ENCODE measurements at places on chromosomes 11 and 22. TPM values are rescaled to one million over a fixed set of nuclear protein-coding genes. Genes with fewer than 3 reads are reported as not detected.

The MOGAT2 gene
- total RNA-seq, result not detected

The PRG3 gene
- not detected for total RNA-seq

The ALG12 gene
- total RNA-seq, result 19.6 TPM

The OR51B5 gene
- not detected for total RNA-seq

The FAM227A gene
- total RNA-seq, result not detected

The APLP2 gene
- total RNA-seq, result 58.7 TPM

The CLDN5 gene
- total RNA-seq, result not detected

The MS4A3 gene
- total RNA-seq, result not detected

The PRODH gene
- total RNA-seq, result 0.23 TPM

The GNAZ gene
- total RNA-seq, result 0.36 TPM

The GDPD4 gene
- total RNA-seq, result not detected

The PTDSS2 gene
- 26.1 TPM for total RNA-seq

The ZNF280B gene
- 2.2 TPM for total RNA-seq

The LMNTD2 gene
- total RNA-seq, result 8.1 TPM

The SEC14L6 gene
- total RNA-seq, result not detected

The IGLL1 gene
- not detected for total RNA-seq

The NXPE1 gene
- not detected for total RNA-seq

The SAA1 gene
- total RNA-seq, result not detected

The VEGFB gene
- total RNA-seq, result 97.3 TPM

The CARNS1 gene
- total RNA-seq, result 3.3 TPM

The SCGB1A1 gene
- total RNA-seq, result not detected

The RFPL2 gene
- total RNA-seq, result 0.81 TPM

The SERPIND1 gene
- not detected for total RNA-seq

The SUSD2 gene
- 0.44 TPM for total RNA-seq

The FXYD2 gene
- total RNA-seq, result 9.3 TPM

The ASCL2 gene
- 0.29 TPM for total RNA-seq

The OR52N1 gene
- total RNA-seq, result not detected

The H19 gene
- not detected for total RNA-seq

The GLB1L3 gene
- 1.2 TPM for total RNA-seq

The CEP164 gene
- total RNA-seq, result 42.5 TPM

The MLC1 gene
- not detected for total RNA-seq

The PDE2A gene
- total RNA-seq, result 1.7 TPM

The PAMR1 gene
- not detected for total RNA-seq

The LRRC74B gene
- total RNA-seq, result not detected

The TCN1 gene
- 0.38 TPM for total RNA-seq

The POTEH gene
- not detected for total RNA-seq

The DAGLA gene
- 0.44 TPM for total RNA-seq
